NCI-H226 (cell line): ENCODE measurements at places on chromosomes 13 and 19.

- DNase-seq, result peak; percentile 88
These were observed 4.2 kb downstream of the FPR3 start for GRCh38 chr19:51799034-51799773.

- DNase-seq, result no peak
These were observed 47.7 kb upstream of the RGCC start for GRCh38 chr13:41409611-41410010.

DNA sequence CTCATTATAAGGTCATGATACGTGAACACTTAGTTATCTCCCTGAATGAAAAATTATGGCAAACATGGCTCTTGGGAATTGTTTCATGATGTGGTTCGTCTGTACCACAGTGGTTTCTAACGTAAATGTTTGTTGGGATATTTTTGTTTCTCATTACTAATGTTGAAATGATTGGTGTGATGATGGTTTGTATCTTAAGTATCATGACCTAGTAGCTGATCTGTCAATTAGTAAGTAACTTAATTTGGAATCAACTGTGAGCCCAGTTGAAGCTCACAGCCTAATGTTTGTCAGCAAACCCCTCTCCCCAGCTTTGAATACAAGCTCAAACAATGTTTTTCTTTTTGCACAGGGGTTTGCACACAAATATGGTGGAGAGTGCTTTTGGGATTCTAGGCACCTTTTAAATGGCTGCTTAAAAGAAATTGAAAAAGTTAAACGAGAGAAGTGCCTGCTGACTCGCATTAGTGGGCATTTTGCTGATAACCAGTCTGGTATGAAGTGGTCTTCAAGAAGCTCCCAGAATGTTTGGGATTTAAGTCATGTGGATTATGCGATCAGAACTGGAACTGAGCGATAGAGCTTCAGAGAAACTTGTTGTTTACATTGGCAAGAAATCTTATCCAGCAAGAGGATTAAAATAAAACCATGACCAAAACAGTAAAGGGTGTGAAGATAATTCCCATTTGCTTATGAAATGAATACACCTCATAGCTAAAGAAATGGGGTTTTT is 68.2 kb downstream of the LMO7 start:
- peak; percentile 65 for DNase-seq

DNA sequence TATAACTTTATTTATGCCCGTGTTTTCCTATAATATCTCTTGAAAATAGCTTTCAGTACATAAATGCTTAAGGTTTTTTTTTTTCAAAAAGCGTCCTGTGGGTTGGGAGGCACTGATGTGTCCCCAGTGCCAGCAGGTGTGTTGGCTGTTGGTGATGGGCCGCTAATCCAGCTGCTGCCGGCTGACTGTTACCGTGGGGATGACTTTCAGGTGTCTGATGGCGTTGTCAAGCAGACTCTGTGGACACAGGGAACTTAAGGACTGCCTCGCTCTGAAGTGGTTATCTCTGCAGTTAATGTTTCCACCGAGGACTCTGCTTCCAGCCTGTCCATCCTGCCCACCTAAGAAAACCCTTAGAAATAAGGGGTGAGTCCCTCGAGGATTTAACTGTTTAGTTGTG is 94.5 kb downstream of the ANKRD10 start:
- no peak for DNase-seq

GRCh38 chr13:48000559-48001113 is 437 bp downstream of the SUCLA2 start:
- DNase-seq, result no peak

DNA sequence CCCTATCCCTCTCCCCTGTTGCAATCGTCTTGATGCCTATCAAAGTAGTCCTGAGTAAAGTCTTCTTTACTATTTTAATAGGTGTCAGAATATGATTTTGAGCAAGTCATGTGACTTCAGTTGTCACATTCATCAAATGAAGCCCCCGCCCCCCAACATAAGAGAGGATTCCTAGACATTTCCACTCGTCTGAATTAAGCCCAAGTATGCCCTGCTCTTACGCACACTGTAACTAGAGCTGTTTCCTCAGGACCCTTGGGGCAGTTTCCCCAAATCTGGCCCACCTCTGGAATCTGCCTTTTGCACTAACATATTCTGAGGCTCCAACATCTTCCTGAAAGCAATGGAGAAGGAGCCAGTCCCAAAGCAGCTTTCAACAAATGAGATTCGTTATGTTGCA is 25.5 kb downstream of the SACS start:
- no peak for DNase-seq
